Activated CD8-positive, alpha-beta T cell treated with anti-CD3 and anti-CD28 coated beads, Interleukin-2, amount 10 ng/mL, durations not matched to agents 7 days and 5 days (primary cell): ENCODE measurements at places on chromosomes 11 and 22. TPM values are rescaled to one million over a fixed set of nuclear protein-coding genes. Genes with fewer than 3 reads are reported as not detected.

The ARHGAP20 gene
- 0.08 TPM for total RNA-seq

The MRGPRX3 gene
- total RNA-seq = not detected

The MEI1 gene
- 48.1 TPM for total RNA-seq

The PPP6R2 gene
- total RNA-seq = 62.1 TPM

The MPEG1 gene
- total RNA-seq = not detected

The CHRM1 gene
- not detected for total RNA-seq

The YPEL4 gene
- 0.11 TPM for total RNA-seq

The OR8D1 gene
- not detected for total RNA-seq

The RGL4 gene
- 38.5 TPM for total RNA-seq

The SCYL1 gene
- 69.5 TPM for total RNA-seq

The SCGB2A2 gene
- total RNA-seq = not detected

The MCHR1 gene
- total RNA-seq = not detected

The PKNOX2 gene
- total RNA-seq = not detected

The KRTAP5-11 gene
- total RNA-seq = not detected

The SPI1 gene
- total RNA-seq = not detected

The UCP3 gene
- 2.9 TPM for total RNA-seq

The FGF4 gene
- total RNA-seq = not detected

The TOB2 gene
- 33.2 TPM for total RNA-seq

The FAM111A gene
- 167 TPM for total RNA-seq

The MCAT gene
- total RNA-seq = 11.6 TPM

The TMEM109 gene
- 139 TPM for total RNA-seq

The FXYD6 gene
- total RNA-seq = 0.24 TPM

The APOBEC3C gene
- total RNA-seq = 147 TPM

The SLC29A2 gene
- total RNA-seq = 11.1 TPM

The CDCA5 gene
- 127 TPM for total RNA-seq

The CD3E gene
- 530 TPM for total RNA-seq

The NNMT gene
- total RNA-seq = not detected
